ENCODE measurements at places on chromosomes 5 and 9.

GRCh38 chr5:124859556-124860290, 113.3 kb upstream of the ZNF608 start:
- DNase-seq, result no peak

DNA sequence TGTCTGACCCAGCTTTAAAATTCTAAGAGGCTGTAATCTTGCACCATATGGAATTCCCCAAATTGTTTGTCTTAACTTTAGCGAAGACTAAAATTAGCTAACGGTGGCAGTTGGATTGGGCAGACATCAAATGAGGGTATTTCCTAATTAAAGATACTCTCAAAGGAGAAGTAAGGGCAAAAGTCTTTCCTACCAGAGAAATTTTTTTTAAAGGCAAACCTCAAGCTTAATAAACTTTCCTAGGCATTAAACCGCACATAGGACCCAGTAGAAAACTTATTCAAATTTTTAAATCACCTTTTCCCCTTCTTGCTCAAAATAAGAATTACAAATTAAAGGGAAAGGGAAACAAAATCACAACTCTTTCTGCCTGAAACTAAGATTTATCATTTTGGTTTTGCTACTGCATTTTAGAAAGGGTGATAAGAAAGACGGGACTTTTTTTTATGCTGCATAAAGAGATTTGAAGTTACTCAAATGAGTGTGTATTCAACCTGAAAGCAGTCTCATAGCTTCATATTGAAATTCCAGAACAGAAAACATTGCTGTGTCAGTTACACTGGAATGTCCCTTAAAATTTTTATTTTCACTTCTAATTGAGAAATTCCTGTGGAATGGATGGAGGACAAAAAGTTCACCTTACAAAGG, 189.1 kb upstream of the PTGER4 start:
- DNase-seq, result no peak

- DNase-seq, result no peak
These were observed 377.8 kb upstream of the CLINT1 start for GRCh38 chr5:158236511-158237335.

DNA sequence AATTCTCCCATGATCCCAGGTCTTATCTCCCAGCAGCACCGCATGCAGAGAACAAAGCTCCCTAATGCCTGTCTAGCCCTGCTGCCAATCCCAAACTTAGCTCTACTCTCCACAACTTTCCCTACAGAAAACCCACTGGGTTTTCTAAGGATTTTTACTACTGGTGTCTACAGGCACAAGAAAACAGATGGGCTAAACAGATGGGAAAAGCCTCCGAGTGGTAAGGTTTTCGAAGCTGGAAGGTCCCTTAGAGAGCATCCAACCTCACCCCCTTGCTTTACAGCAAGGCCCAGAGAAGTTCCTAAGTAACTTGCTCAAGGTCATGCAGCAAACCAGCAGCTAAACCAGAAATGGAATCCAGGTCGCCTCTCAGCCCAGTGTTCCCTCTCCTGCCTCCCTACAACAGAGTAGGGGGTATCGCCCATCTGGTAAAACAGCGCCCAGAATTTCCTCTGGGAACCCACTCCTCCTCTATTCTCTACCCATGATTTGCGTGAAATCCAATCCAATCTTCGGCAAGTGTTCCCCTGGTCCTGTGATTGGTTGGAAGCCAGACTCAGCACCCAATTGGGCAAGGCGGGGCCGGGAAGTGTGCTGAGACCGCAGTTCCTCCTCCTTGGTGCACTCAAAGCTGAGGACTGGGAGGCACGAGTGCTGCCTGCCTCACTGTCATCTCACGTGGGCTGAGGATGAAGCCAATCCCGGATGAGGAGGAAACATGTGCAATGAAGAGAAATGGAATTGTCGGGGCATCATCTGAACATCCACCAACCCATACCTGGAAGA, 20.8 kb downstream of the CPLX2 start:
- no peak for DNase-seq

- DNase-seq, result no peak
These were observed 201.8 kb downstream of the CD180 start for GRCh38 chr5:66994790-66995189.

DNA sequence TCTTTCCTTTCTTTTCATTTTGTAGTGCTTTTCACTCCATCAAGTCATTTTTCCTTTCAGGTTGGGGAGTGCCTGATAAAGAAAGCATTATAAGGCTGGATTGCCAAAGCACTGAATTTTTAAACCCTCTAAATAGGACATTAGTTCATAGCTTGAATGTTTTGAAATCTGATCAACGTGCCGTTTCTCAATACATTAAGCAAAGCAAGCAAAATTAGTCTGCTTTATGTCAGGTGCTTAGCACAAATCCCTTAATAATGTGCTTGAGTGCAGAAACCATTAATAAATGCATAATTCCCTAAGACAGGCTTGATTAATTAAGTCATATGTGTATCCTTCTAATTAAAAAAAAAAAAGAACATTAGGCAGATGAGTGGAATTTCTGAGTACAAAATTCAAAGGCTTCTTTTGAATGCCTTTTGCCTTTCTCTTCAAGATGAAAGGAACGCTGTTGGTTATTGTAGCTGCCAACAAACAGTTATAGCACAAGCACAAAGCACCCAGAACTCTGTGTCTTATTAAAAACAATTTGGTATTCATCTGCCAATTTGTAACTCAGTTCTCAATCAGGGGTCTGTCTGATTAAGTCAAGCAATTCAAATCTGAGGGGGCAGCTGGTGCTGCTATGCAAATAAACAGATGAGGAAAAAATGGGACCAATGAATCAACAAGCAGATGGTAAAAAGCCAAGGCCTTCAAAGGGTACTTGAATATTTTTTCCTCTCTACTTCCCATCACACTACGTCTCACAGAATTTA, 233.7 kb downstream of the TLE1 start:
- no peak for DNase-seq

Measured in NCI-H345 (cell line).